ENCODE measurements at places on chromosomes 6 and 20.

DNA sequence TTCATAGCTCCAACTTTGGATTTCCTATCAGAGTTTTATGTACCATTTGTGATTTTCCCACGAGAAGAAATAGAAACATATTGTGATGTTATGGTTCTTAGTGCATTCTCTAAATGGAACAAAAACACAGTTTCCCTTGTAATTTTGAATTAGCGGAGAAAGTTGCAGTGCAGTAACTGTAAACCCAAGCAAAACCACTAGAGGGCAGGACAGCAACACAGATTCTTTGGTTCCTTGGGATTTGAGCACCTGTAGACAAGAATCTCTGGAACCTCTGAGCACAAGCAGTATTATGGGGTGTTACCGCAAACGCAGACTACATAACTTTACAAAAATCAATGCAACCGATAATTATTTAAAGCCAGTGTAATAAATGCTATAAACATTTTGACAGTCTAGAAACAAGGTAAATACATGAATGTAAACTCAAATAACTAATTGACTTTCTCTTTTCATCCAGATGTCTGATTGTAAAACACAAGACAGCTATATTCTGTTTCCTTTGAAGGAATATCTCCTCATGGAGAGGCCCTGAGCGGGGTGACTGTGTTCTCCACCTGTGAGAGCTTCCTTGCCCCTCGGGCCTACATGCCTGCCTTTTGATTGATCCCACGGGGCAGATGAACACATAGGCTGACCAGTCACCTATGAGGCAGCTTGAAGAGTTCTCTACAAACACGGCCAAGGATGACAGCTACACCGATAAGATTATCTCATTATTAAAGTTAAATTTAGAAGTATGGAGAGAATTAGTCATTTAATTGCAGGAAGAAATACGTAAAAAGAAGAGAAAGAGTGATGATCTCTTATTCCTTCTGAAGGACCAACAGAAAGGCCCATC, 67.5 kb upstream of the COL21A1 start:
- DNase-seq = no peak

DNA sequence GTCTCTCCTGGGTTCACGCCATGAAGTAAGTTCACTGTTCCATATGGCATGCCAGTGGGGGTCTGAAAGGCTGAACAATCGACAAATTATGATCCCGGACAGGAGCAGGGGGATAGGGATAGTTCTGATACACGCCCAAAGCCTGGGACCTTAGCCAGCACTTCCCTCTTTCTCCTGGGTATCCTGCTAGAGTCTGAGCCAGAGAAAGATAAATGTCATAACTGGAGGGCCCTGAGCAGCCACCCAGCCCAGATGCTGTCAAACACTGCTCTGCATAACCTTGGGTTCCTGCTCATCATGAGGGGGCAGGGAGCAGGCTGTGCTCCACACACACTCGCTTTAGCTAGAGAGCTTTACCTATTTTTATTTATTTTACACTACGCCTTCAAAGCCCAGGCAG, 12.3 kb downstream of the EDEM2 start:
- no peak for DNase-seq

DNA sequence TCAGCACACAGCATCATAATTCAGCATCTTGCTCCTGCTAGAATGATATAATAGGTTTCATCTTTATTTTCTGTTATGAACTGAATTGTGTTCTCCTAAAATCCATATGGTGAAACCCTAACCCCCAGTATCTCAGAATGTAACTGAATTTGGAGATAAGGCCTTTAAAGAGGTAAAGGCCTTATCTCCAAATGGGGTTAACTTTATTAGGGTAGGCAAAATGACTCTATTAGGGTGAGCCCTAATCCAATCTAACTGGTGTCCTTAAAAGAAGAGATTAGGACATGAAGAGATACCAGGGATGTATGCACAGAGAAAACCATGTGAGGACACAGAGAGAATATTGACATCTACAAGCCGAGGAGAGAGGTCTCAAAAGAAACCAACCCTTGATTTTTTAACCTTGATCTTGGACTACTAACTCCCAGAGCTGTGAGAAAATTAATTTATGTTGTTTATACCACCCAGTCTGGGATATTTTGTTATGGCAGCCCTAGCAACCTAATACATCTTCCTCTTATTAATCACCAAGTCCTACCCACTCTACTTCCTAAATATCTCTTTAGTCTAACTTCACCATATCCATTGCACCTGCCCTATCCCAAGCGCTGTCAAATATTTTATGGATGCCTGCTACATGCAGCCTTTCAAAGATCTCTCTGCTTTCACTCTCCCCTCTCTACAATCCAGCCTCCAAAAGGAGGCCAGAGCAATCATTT, 8.5 kb upstream of the MRS2 start:
- no peak for DNase-seq

GRCh38 chr6:137827977-137828810, 38.9 kb upstream of the TNFAIP3 start:
- DNase-seq = no peak

DNA sequence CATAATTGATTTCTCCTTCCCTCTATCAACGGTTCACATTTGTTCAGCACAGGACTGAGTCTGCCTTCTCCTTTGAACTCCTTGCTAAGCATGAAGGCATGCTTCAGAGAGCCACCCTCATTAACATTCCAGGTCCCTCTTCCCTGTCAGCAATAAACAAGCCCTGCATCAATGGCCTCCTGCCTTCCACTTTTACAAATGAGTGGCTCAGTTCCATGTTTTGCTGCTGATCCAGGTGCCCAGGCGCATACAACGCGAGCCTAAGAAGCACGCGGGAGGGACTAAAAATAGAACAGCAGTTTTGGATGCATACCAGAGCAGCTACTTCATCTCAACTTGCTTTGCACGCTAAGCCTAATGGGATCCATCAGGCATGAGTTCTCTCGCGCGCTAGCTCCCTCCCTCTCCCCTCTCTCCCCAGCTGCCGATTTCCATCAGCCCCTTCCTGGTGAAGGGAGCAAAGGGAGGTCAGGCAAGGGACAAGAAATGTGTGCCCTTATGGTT, 53.4 kb downstream of the TRAF3IP2 start:
- peak; percentile 100 for DNase-seq

DNA sequence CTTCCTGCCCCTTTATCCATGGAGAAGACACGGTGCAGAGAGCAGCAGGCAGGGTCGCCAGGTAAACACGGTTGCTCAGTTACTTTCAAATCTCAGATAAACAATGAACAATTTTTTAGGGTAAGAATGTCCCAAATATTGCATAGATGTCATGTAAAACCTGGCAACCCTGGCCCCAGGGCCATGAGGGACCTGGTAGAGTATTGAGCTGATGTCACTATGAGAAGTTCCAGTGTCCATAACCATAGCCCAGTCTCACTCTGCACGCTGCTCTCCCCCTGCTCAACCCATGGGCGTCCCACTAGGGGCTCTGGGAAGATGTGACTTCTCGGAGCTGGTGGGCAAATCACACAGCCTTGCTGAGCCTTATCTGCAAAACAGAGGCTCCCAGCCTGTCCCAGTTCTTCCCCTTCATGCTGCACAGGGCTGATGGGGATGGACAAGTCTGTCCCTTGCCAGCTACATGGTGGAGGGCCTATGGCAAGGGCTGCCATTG, 71.3 kb upstream of the TOP1 start:
- no peak for DNase-seq

DNA sequence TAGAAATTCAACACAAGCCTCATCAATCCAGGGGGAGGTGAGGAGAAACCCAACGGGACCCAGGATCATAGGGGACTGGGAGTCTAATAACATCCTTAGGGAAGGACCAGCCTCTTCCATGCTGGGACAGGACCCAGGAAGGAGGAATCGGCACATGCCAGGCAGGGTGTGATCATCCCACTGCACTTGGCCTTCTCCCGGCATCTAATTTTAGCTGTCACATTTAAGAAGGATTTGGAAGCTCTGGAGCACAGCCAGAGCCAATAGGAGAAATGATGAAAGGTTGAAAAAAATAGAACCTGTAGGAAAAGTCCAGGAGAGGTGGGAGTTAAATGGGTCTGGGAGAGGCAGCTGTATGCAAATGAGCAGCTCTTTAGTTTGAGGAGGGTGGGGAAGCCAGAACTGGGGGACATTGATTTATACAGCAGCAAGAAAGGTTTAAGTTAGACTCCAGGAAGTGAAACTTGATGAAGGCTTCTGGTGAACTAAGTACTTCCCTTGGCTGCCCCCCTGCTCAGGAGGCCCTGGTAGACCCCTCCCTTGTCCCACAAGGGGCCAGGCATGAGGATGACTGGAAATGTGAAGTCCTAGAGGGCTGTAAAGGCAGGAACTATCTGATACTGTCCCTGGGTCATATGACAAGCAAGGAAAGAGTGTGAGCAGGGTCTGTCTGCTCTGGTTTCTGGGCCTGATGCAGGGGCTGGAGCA, 260.3 kb downstream of the LRFN2 start:
- peak; percentile 63 for DNase-seq

GRCh38 chr6:1558388-1558787, 51.3 kb upstream of the FOXC1 start:
- no peak for DNase-seq

DNA sequence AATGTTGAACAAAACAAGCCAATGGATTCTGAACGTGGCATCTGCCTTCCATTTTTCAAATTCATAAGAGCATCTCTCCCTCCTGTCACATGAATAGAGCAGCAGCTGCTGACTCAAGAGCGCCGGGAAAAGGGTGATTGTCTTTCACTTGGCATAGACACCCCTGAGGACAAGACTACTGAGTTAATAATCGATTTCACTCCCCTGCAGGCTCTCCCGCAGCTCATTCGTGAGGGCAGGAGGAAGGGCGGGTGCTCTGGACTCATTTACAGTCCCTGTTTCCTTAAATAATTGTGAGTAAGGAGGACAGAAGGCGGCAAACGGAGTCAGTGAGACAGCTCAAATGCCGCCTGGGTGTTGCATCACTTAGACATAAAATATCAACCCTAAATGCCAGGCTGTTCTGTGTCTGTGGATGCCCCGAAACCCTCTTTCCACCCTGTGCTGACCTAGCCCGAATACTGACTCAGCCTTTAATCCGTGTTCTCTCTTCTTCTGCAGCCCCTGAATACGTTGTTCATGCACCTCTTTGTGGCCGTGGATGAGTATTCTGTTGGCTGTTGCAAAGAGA, 21.6 kb downstream of the CFAP61 start:
- no peak for DNase-seq

- DNase-seq = no peak
Measured at GRCh38 chr6:140670021-140670420, 1295.6 kb upstream of the CITED2 start.

DNA sequence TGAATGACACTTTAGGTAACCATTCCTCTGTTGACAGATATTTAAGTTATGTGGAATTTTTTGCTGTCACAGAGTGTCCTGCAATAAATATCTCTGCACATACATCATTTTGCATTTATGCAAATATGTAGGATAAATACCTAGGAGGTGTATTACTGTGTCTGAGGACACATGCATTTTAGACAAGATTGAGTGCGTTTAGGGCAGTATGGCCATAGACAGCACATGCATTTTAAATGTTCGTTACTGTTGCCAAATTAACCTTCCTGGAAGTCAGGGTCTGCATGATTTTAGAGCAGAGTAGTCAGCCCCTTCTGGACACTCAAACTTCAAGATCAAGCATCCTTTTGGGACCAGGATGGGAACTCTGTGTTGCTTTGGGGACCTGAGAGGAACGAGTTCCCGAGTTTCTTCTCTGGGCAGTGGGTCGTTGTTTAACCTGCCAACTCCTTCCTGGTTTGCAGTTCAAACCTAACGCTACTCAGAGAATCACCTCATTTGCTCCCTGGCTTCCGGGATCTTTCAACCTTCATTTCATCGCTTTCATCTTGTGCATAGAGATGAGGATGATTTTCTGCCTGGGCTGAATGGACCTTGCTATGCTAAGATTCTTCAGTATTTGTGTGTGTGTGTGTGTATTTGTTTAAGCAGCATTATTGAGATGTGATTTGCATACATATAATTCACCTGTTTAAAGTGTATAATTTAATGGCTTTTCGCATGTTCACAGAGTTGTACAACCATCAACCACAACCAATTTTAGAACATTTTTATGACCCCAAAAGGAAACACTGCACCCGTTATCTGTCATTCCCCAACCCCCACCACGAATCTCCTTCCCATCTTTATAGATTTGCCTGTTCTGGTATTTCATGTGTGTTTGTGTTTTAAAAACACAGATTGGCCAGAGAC, 9.8 kb downstream of the BCAS4 start:
- DNase-seq = no peak

- DNase-seq = peak; percentile 37
Measured at GRCh38 chr6:42010185-42010891, 40.0 kb upstream of the TAF8 start.

DNA sequence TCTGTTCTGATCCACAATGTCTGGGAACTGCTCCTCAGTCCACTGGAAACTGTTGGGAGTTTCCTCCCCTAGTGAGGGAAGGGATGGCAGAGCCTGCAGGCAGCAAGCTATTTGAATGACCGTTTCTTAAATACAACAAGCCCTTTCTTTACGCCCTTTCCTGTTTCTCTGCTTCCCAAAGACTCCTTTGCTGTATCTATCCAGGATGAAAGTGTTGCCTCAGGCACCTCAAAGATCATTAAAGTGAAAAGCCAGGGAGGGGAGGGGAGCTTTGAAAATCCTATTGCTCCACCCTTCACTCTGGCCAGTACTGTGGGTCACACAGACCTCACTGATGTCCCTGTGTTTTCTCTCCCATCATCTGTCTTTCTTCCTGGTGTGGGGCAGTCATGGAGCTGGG, 213.1 kb downstream of the RNF144B start:
- no peak for DNase-seq

- DNase-seq = no peak
Measured at GRCh38 chr6:163750431-163751031, 336.0 kb downstream of the QKI start.

GRCh38 chr6:150355932-150356331, 12.9 kb upstream of the IYD start:
- no peak for DNase-seq

DNA sequence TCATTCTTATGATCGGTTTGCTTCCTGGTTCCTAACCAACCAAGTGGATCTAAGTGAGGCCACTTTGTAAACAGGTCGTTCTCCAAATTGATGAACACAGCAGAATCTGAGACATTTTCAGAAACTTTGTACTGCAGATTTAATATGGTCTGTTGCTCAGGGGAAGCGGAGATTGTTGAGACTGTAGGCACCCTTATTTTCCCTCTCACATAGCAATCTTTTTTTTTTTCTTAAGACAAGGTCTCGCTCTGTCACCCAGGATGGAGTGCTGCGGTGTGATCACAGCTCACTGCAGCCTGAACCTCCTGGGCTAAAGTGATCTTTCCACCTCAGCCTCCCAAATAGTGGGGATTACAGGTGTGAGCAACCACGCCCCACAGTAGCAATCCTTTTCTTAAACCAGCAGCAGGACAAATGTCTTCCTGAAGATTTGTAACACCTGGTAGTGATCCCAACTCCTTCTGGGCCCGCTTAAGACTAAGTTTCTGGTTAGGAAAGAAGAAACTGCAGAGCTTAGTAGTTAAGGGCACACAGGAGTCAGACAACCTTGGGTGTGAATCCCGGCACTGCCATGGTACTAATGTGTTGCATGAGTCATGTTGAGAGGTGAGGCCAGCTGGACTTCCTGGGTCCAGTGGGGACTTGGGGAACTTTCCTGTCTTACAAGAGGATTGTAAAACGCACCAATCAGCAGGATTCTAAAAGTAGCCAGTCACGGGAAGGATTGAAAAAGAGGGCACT, 48.4 kb upstream of the EZR start:
- no peak for DNase-seq
